ENCODE measurements at places on chromosomes 5 and 9.
A peak's percentile ranks its signal among the peaks of the same experiment; 100 is the strongest.

DNA sequence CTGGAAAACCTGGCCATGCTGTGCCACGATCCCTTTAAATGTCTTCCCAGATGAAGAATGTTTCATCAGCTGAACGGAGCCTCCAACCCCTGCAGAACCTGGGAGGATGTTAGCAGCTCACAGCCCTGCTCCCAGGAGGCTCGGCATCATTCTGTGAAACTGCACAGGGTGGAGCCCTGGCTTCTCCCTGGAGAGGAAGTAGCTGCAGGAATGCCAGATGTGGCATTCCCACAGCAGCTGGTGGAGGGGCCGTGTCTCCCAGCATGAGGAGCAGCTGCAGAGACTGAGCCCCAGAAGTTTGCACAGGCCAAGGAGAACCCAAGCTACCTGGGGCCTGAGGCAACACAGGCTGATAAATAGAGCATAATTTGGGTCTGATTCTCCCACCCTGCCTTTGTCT is 165.8 kb upstream of the MAP3K1 start:
- DNase-seq = no peak

GRCh38 chr9:91117959-91118703 is 243.6 kb downstream of the AUH start:
- DNase-seq = peak; percentile 62

- no peak for DNase-seq
These were observed 17.5 kb downstream of the ABO start for GRCh38 chr9:133257465-133257956.

DNA sequence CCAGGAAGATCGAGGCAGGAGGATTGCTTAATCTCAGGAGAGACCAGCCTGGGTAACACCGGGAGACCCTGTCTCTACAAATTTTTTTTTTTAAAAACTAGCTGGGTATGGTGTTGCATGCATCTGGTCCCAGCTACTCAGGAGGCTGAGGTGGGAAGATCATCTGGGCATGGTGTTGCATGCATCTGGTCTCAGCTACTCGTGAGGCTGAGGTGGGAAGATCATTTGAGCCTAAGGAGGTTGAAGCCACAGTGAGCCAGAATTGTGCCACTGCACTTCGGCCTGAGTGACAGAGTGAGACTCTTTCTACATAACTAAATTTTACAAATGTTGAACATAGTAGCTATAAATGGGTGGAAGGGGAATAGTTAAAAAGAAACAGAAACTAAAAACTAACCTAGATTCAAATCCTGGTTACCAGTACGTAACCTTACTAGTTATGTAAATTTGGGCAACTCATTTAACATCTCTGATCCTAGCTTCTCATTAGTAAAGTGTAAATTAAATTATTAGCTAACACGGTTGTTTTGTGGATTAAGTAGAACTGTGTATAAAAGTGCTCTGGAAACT is 41.7 kb downstream of the TMEM161B start:
- no peak for DNase-seq

DNA sequence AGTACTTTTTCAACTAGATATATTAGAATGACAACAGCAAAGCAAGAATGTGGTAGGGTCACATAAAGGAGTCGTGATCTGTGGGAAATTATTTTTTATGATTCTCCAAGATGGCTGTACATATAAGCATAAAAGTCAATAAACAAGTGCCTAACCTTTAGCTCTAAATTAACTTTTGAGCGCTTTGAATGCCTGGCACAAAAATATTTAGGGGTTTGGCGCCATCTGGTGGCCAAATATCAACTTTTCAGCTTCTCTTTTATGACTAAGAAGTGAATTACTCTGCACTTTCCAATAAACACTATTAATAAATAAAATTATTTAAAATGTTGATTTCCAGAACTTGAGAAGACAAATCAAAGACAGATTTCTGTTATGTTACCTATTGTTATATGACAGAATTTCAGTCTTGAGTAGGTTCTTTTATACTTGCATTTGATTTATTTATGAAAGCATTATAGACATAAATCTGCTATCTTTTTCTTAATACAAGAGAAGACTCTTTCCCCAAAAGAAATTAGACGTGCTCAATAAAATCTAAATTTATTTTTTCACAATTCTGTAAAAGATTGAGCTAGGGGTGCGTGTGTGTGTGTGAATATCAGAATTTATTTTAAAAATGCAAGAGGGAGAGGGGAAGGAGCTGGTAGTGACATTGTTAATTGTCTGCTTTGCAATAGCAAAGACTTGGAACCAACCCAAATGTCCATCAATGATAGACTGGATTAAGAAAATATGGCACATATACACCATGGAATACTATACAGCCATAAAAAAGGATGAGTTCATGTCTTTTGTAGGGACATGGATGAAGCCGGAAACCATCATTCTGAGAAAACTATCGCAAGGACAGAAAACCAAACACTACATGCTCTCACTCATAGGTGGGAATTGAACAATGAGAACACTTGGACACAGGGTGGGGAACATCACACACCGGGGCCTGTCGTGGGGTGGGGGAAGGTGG is 36.7 kb upstream of the ARRDC3 start:
- DNase-seq = peak; percentile 69

All from pons (tissue), 1 donor.